ENCODE measurements at places on chromosomes 5 and 9. TPM values are rescaled to one million over a fixed set of nuclear protein-coding genes. Genes with fewer than 3 reads are reported as not detected.

ALG2 gene
- 17.0 TPM for total RNA-seq

KIF4B gene
- total RNA-seq = not detected

C9orf153 gene
- total RNA-seq = 2.0 TPM

PCDHB13 gene
- total RNA-seq = 1.9 TPM

CCDC192 gene
- 2.3 TPM for total RNA-seq

PCDHGB7 gene
- 7.6 TPM for total RNA-seq

TMC1 gene
- total RNA-seq = 3.6 TPM

ELP1 gene
- 20.9 TPM for total RNA-seq

ZNF169 gene
- 16.3 TPM for total RNA-seq

ZFP37 gene
- 2.3 TPM for total RNA-seq

NR4A3 gene
- total RNA-seq = 2.9 TPM

GNAQ gene
- 44.5 TPM for total RNA-seq

ACSL6 gene
- total RNA-seq = not detected

LPAR1 gene
- total RNA-seq = 83.1 TPM

INSL6 gene
- total RNA-seq = not detected

AFAP1L1 gene
- 48.8 TPM for total RNA-seq

TRAPPC13 gene
- 15.8 TPM for total RNA-seq

OLFML2A gene
- 38.2 TPM for total RNA-seq

LEAP2 gene
- total RNA-seq = 2.0 TPM

MAMDC2 gene
- 18.3 TPM for total RNA-seq

F2RL1 gene
- total RNA-seq = 0.19 TPM

PCDHGA4 gene
- total RNA-seq = 2.7 TPM

NAIP gene
- 41.6 TPM for total RNA-seq

SPINK13 gene
- not detected for total RNA-seq

HOMER1 gene
- 3.1 TPM for total RNA-seq

PLAC8L1 gene
- not detected for total RNA-seq

ARID3C gene
- total RNA-seq = not detected
